Islet precursor cell (in vitro differentiated cells): ENCODE measurements at places on chromosomes 5 and 9.

GRCh38 chr9:104992659-104993058 is 64.7 kb upstream of the ABCA1 start:
- DNase-seq: no peak

- DNase-seq: no peak
Observed at GRCh38 chr5:65329266-65329665, 152.5 kb downstream of the ADAMTS6 start.

- DNase-seq: no peak
Observed at GRCh38 chr5:94788527-94788926, 170.1 kb downstream of the SLF1 start.

DNA sequence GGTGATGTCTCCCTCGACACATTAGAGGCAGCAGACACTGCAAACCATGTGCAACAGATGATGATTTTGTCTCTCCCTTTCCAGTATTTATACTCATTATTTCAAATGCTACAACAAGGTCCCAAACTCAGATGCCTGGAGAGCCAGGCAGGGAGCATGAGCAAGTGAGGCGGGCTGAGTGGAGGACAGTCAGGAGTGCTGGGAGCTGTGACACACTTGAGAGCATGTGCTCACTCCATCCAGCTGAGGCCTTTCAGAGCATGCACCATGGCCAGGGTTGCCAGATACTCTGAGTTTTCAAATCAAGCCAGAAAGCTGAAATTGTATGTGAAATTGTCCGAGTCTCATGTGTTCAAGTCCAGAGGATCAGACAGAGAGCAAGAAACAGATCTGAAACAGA is 55.8 kb upstream of the SLC2A8 start:
- DNase-seq: no peak

DNA sequence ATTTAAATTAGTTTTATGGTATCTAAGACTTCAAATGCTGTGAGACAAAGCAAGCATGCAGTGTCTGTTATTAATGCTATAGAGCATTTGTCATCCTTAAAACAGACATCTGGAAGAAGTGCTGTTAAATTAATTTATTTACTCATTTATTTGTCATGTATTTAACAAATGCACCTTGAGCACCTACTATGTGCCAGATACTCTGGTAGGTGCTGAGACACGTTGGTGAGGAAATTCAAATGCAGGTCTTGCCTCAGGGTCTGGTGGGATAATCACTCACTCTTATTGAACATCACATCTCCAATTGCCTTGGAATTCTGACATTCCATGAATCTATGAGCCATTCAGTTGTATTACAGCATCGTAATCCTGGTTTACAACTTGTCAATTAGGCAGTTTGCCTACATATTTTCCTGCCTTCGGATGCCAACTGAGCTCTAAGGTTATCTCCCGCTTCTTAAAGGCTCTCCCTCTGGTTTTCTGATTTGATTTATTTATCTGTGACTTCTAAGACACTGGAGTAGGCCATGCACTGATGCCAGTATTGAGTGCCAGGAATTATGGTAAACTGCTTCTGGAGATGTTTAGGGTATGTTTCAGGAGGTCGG is 56.0 kb upstream of the RPS23 start:
- no peak for DNase-seq

DNA sequence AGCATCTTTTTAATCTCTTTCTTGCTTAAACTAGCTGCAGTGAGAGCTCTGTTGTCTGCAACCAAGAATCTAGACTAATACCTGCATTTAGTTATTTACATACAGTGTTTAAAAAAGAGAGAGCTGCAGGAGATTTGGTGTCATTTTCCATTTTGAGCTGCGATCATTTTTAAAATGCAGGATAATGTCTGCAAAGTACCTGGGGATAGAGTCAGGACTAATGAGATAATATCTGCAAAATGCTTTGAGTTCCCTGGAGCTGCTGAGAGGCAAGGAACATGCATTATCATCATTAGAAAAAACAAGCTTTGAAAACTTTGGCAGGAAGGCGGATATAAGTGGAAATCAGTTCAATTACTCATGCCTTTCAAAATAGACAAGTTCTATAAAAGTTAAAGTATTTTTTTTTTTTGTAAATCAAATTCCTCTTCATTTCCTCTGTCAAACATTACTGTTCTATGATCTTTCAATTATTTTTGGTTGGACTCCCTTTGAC is 21.8 kb upstream of the ANKRD33B start:
- DNase-seq: no peak

DNA sequence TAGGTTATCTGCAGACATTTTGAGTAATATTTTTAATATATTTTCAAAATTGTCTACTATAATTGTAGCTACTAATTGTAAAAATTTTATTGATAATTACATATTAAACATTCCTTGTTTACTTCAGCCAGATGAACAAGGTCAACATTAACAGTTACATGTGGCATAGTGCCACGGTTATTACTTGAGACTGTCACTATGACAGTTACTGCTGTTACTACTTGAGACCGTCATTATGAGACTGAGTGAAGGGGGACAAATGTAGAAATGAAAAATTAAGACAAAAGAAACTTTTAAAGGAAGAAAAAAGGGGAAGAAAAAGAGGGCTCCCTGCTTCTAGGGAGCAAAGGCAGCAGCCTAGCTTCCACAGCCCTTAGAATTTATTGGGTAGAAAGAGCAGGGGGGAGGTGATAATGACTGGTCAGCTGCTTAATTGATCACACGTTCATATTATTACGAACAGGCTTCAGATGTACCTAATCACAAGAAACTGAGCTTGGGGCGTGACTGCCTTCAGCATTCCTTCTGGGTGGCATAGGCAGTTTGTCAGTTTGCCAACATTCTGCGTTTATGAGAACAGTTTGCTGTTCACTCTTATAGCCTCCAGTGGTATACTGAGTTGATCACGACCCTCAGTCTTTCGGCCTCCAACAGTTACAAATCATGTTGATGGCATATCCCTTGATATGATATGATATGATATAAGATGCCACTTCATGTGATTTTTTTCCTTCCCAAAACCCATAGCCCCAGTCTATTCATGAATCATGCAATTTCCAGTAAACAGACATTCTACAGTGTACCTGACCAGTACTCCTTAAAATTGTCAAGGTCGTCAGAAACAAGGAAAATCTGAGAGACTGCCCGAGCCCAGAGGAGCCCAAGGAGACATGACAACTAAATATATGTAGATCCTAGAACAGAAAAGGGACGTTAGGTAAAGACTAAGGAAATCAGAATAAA is 13.1 kb downstream of the MARCHF6 start:
- no peak for DNase-seq

DNA sequence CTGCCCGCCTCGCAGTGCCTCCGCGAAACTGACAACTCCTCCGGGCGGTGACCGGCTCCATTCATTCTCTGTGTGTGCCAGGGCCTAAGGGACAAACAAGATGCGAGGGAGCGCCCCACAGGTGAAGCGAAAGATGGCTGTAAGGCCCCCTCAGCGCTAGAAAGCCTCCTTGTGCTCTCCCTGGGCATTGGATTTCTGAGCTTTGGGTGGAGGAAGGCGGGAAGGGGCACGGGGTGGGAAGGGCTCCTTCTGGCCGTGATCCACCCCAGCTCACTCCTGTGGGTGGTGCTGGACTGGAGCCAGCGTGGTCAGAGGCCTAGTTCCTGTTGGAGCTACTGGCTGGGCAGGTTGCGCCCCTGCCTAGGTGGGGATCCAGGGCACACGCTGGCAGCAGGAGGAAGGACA is 943 bp downstream of the GALNT12 start:
- DNase-seq: no peak

DNA sequence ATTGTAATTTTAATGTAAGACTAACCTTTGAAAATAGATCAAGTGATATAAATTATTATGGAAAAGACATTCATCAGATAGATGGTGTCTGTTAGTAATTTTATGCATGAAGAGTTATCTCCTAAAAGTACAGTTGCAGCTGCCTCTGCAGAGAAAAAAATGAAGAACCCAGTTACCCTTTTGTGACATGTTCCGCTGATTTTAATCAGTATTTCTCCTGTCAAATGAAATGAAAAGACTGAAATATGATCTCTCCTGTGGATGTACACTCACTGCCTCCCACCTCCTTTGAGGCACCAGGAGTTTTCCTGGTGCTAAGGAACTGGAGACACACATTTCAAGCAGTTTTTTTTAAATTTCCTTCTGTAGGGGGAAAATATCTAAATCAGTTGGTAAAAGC is 277.4 kb downstream of the KIF4B start:
- no peak for DNase-seq
